ENCODE measurements at places on chromosomes 5 and 9.

- DNase-seq, result no peak
Measured at GRCh38 chr9:36091026-36091953, 45.2 kb upstream of the GLIPR2 start.

DNA sequence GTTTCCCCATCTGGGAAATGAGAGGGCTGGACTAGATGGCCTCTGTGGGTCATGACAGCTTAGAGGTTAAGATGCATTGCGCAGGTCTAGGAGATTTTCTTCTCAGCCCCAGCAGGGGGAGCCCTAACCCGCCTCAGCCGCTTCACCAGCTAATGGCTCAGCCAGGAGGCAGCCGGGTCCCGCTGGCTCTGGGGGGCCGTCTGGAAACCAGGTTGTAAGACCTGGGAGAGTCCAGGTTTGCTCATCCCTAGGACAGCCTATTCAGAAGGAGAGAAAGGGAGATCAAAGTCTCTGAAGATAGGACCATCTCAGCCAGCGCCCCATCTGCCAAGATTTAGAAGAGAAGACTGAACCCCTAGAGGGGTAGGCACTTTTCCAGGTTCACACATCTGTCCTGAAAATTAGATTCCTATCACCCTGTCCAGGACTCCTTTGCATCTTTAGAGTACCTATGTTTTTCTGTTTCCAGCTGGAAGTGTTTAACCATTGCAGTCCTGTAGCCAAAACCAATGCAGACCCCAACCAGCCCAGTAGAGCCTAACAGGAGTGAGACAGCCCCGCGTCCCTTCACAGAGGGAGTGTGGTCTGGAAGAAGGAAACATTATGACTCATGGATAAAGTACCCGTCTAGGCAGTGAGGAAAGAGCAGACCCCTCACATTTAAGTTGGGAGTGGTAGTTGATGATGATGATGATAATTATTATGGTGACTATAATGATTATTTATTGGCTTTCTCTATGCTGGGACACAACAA, 27.5 kb downstream of the SPARC start:
- peak; percentile 88 for DNase-seq

DNA sequence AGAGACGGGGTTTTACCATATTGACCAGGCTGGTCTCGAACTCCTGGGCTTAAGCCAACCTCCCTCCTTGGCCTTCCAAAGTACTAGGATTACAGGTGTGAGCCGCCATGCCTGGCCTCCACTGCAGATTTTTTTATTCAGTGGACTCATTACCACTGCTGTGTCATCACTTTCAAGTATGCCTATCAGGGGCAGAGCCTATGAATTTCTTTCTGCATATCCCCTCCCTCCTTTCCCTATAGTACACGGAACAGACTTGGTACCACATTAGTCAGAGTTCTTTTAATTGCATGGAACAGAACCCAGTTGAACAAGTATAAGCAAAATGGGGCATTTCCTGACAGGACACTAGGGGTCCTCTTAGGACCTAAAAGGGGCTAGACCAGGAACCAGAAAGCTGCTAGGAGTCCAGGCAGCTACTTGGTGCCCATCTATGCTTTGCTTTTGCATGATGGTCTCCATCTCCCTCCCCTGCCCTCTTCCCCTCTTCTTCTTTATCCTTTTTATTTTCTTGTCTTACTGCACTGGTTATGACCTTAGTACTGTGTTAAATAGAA, 5.8 kb downstream of the BSPRY start:
- no peak for DNase-seq

GRCh38 chr5:67925511-67925910, 290.0 kb upstream of the PIK3R1 start:
- DNase-seq, result no peak

DNA sequence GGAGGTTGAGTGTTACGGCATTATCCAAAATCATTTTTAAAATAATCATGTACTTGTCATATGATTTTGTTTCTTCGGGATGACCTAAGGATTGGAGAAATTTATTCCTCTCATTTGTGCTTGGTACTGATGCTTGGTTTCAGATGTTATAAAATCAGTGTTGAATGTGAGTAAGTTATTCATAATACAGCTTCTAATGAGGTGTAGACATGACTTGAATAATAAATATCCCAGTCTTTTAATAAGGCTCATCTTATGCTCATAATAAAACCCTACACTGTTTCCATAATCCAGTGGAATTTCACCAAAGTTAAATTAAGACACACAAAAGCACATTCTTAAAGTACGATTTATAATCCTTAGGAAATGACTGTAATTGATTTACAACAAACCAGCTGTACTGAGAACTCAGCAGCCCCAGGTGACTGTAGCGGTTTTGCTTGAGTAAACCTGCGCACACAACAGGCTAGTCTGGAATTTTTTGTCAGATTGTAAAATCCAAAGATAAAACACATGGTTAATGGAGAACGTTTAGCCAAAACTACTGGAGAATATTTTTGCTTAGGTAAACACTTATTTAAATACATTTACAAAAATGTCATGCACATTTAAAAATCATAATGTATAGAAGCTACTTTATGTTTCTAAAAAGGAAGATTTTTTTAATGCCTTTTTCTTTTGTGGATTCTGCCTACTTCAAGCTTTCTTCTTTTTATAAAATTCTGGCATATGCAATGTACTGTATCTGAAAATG, 609.8 kb upstream of the GRAMD2B start:
- DNase-seq, result no peak

GRCh38 chr5:42513246-42513645, 90.0 kb downstream of the GHR start:
- DNase-seq, result no peak

GRCh38 chr9:114829574-114830440, 24.0 kb upstream of the TNFSF15 start:
- no peak for DNase-seq

DNA sequence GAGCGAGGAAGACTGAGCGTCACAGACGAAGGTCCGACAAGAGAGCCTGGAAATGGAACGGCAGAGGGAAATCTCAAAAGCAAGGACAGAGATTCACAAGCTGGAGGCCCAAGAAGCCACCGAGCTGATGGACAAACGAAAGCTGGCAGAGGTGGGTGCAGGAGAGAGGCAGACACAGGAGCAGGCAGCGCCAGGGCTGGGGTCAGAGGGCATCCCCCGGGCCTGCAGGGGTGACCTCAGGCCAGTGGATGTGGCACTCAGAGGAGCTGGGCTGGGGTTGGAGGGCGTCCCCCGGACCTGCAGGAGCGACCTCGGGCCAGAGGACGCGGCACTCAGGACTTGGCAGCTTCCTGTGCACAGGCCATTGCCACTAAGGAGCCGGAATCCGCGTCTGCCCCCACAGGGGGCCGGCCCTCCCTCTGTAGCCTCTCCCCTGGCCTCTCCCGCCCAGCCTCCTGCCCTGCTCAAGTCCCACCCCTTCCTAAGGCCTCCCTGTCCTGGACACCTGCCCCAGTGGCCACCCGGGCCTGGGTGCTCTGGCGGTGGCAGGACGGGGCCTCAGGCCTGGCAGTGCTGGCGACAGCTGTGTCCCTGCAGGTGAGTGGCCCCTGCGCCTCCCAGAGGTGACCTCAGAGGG, 40.4 kb downstream of the EXD3 start:
- DNase-seq, result no peak

GRCh38 chr5:89081360-89081759, 198.4 kb upstream of the MEF2C start:
- no peak for DNase-seq

DNA sequence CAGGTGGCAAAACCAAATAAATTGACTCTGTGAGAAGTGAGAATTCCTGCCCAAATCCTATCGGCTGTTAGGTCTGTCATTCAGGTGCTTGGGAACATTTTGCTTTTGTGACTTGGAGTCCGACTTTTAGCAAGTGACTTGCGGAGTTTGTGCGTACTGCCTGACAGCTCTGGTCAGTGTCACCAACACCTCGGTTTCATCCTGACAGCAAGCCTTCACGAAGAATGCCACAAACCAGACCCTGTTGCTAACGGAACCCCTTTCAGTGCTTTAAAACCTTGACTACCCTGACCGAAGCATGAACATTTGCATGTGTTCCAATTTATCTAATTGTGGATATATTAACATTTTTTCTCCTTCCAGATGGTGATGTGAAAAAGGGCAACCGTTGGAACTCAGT, 26.5 kb downstream of the LIX1 start:
- DNase-seq, result no peak

- no peak for DNase-seq
Measured at GRCh38 chr5:68033961-68034571, 181.5 kb upstream of the PIK3R1 start.

GRCh38 chr5:125413496-125414274, 667.2 kb upstream of the ZNF608 start:
- DNase-seq, result no peak
